ENCODE measurements at places on chromosomes 7 and 10.

DNA sequence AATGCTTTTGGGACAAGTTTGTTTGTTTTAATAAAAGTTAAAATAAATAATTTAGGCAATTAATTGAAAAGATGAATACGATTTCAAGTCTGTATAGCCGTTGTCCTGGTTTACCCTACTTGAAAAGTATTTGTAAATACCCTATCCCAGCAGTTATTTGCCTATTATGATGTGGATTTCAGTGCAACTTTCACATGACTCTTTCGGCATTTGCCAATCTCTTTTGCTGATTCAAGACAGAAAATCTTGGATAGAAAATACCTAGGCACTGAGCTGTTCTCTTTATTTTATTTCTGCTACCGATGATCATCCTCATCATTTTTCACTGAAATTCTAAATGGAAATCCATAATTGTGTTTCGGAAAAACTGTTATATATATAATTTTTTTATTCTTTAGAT is 125.9 kb upstream of the FZD8 start:
- no peak for DNase-seq

DNA sequence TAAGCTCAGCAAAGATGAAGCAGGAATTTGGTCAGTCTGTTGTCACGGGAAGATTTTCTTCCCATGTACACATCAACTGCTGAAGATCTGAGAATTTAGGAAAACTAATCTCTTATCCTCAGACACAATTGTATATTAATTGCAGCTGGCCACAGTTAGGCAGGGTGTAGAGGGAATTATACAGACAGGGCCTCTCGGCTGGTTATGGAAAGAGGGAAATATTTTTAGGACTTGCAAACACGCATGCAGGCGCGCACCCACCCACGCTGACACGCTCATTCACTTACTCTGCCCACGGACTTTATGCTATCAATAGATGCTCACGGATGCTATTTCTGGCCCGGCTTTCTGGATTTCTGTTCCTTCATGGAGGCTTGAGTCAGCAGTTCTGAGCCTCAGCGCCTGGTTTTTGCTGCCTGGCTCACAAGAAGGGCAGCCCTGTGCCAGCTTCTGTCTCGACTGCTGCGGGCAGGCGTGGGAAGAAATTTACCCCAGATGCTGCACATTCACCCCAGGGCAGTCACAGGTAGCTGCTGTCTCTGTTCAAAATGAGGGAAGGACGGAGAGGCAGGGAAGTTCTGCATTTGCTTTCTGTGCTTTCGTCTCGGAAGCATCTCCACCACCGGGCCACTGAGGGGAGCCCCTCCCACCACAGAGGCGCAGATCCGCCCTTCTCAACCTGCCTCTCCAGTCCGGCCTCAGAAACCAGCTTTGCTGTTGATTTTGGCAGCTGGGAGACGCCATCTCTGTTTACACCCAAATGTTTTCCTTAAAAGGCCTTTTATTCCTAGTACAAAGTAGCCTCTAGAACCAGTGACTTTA is 116.3 kb upstream of the BTBD16 start:
- DNase-seq = no peak

DNA sequence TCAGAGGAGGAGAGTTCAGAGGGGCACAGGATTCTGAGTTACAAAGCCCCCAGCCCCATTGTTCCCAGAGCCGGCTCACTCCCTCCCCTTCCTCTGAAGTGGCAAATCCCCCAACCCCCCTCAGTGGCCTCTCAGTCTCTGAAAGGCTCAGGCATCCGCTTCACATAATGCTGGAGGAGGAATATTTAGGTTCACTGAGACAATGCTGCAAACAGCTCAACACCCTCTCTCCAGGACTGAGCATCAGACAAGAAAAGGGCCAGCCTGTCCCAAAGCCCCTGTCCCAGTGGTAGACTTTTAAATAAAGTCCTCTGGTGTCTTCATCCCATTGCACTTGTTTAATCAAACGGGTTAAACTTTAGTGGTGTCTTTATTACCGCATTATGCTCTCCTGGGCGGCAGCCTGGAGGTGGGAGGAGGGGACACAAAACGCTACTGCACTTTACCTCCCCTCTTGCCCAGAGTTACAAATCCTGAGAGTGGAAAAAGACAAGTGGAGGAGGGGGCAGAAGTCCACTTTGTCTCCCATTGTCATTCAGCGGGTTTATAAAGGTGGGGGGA is 257.9 kb downstream of the FGFR2 start:
- no peak for DNase-seq

DNA sequence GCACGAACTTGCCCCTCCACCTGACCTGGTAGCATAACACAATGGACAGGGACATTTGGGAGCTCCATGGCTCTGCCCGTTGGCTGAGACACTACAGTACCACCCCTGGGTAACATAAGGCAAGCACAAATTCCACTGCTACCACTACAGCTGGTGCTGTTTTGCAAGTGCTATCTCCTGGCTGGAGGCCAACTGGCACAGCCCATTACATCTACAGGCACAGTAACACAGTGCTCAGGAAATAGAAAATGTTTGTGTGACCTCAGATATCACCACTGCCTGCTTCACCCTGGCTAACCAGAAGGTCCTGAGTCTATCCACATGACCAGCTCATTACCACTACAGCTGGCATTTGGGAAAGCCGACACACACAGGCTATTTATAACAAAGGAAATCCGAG is 631.1 kb upstream of the MBL2 start:
- no peak for DNase-seq

GRCh38 chr10:116554628-116555027 is 8.9 kb downstream of the PNLIP start:
- DNase-seq = no peak

DNA sequence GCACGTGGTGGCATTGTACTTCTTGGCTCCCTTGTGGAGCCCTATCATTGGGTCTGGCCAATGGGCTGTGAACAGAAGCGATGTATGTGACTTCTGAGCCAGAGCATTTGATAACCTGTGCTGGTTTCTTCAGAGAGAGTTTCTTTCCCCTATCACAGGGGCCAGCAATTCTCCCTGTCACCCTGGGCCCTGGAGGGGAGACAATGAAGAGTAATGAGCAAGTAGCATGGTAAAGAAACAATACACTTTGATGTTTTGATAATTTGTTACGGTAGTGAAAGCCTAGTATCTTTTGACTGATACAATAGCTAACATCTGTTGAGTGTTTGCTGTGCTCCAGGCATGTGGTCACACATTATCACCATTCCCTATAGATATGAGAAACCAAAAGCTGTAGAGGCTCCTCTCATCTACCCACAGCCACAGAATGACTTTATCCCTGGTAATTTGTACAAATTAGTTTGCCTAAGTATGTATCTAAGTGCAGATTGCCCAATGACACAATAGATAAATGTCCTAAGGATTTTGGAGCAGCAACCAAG is 113.4 kb upstream of the SVIL start:
- no peak for DNase-seq

GRCh38 chr10:85641479-85642009 is 725.1 kb downstream of the GRID1 start:
- no peak for DNase-seq

- DNase-seq = no peak
Observed at GRCh38 chr7:114791771-114792170, 130.1 kb upstream of the MDFIC start.

- DNase-seq = no peak
Observed at GRCh38 chr10:106296750-106297392, 867.6 kb downstream of the SORCS1 start.

DNA sequence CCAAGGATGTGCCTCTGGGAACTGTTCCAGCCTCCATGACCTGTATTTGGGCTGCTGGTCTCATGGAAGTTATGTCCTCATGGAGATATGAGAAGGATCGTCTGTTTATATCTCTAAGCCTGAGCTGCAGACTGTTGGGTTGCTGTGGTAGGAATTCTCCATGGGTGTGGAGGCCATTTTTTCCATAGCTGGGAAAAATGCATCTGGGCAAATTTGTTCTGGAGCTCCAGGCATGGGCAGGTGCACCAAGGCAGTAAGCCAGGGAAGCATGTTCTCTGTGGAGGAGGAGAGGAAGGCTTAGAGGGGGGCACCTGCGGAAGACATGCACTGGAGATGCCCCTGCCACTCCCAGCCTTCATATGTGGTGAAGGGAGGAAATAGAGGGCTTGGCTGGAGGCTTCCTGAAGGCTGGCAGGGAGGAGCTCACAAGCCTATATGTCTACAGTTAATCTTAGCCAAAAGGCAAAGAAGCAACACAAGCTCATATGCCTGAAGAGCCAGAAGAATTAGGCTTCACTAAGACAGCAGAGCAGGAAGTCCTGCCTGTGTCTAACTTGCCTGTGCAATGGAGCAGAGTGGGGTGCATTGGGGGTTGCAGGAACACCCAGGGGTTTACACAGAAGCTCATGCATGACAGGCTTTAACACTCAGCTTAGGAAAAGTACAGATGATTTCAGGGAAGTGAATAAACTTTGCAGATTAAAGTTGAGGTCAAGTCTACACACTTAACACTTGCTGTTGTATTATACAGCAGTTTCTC is 35.1 kb upstream of the CXCL12 start:
- DNase-seq = no peak

GRCh38 chr7:151104411-151105235 is 18.3 kb downstream of the AGAP3 start:
- no peak for DNase-seq

GRCh38 chr7:32116436-32116835 is 46.2 kb upstream of the PDE1C start:
- DNase-seq = no peak

- DNase-seq = no peak
Observed at GRCh38 chr7:88302486-88302885, 4.2 kb downstream of the STEAP4 start.

- DNase-seq = no peak
Observed at GRCh38 chr7:11335947-11336346, 362.3 kb downstream of the PHF14 start.

- DNase-seq = no peak
Observed at GRCh38 chr7:5526100-5526905, 102.7 kb upstream of the TNRC18 start.

GRCh38 chr10:84845628-84846261 is 517.4 kb downstream of the CCSER2 start:
- no peak for DNase-seq

DNA sequence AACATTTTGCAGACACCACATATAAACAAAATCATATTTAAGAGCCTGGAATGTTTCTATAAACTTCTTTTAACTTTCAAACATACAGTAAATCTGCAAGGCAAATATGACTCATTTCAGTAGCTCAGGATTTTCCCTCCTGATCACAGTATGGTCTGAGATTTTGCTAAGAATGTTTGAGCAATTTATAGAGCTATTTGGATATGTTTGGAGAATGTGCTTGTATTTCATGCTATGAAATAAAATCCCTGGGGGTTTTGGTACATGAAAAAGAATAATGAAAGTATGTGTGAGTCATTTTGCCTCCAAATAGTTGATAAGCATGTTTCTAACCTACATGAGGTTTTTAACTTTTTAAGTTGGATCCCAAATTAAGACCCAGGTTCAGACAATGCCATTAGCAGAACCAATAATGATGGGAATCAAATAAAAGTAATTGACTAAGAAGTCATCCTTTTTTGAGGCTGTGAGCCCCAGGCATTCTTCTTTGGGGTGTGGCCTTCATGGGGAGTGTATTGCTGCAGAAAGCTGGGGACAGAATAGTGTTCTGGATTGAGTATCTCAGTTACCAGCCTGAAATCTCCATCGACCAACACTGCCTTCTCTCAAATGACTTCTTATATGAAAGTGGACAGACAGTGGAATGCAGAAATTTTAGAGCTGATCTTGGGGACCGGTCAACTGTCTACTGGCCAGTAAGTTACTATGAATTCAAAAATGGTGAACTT is 66.1 kb upstream of the AGBL3 start:
- DNase-seq = no peak

DNA sequence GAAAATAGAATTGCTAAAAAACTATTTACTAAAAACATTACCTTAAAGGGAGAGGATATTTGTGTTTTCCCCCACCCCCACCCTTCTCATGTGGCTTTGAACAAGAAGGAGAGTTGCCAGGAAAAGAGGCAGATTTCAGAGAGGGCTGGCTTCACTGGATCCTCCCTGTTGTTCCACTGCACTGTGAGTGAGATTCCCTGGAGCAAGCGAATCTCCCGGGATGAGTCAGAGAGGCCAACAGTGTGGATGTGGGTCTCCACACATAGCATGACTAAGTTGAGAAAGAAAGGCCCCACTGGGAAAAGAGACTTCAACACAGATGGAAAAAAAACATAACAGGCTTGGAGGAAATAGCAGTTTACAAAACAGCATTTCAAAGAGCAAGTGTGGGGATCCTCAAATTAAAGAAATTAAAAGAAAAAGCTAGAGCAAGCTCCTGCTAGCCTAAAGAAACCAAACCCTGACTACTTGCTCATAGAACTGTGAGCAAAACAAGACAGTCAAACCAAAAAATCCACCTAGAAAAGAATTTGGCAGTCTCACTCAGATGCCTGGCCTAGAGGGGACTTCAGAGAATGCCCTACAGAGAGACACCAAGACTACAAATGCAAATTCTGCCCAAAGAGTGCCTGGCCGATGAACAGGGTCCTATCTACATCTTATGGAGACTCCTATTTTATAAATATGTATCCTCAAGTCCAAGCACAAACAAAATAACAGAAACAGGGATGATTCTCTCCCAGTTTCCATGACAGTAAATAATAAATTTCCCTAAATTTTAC is 3.4 kb downstream of the CAV1 start:
- DNase-seq = no peak

DNA sequence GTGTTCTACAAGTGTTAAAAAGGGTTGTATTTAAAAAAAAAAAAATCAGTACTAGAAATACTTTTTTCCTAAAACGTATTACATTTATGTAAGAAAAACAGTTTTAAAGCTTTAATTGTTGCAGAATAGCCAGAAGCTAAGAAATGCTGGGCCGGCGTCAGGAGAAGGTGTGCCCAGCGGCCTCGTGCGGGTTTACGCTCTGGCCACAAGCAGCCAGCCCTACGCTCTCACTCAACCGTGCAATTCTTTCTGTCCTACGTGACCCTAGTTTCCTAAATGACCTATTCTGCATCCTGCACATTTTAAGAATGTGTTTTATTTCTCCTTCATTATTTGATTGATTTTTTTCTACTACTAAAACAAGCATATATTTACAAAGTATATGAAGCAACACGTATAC is 279.7 kb upstream of the KLF14 start:
- DNase-seq = no peak

DNA sequence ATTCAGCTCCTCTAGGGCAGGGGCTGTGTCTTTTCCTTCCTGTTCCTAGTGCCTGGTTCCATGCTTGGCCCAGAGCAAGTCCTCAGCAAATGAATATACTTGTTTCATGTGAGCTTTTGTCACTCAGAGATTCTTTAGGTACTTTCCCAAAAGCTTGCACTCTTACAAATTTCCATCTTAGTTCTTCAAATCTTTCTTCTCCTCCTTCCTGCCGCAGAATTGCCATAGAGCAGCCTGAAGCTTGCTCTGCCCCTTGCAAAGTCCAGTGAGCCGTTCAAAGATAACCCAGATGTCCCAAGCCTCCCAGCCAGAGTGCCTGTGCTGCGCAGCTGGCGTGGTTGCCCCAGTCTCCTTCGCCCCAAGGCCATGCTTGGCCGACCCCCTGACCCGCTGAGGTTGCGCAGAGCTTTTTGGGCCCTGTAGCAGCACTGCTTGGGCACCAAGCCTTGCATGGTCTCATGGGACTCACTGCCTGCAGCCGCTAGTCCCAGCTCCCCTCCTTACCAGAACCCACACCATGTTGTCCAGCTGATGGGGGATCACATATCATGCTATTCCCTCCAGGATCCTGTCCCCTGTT is 20.7 kb downstream of the CHST3 start:
- no peak for DNase-seq

GRCh38 chr10:76190634-76191270 is 759.3 kb downstream of the LRMDA start:
- DNase-seq = no peak
